ENCODE measurements at places on chromosomes 11 and 22. TPM values are rescaled to one million over a fixed set of nuclear protein-coding genes. Genes with fewer than 3 reads are reported as not detected.

VSIG10L2 gene
- 1.1 TPM for total RNA-seq

GRCh38 chr11:10329935-10330334, 25.1 kb downstream of the ADM start:
- no peak for DNase-seq
- H3K36me3 ChIP-seq = no peaks in the 10 kb centered on the region
- H3K27me3 ChIP-seq = no peaks in the 10 kb centered on the region

DNA sequence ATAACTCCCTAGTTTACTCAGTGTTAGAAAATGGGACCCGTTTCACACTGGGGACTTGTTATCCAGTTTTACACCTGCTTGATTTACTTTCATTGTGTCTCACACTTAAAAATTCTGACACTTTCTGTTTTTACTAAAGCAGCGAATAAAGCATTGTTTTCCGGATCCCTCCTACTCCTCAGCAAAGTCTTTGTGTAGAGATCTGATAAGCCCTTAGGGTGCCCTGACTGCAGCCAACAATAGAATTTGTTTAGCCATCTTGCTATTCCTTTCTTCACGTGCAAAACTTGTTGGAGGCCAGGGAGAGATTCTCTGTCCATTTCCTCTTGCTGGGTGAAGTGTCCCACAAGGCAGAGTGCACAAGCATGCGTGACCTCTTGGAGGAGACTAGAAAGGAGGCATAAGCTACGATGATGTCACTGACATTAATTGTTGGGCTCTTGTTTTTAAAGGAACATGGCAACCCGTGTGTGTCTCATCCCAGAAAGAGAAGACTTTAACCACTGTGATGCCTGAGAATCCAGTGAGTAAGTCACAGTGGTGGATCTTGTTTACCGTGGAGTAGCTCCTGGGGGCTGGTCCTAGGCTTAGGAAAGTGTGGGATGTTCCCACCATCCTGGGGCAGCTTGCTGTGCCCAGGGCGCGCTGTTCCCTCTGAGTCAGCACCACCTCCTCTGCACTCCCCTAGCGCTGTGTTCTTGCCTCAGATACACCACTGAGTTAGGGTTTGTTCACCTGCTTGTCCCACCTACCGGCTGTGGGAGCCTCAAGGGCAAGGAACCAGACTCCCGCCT, 27.7 kb downstream of the MICAL2 start:
- peak overlapping the region; percentile 95 for H3K27ac ChIP-seq
- H3K27me3 ChIP-seq = no peaks in the 10 kb centered on the region

- H3K27ac ChIP-seq = no peak overlapping the region
- H3K27me3 ChIP-seq = no peaks in the 10 kb centered on the region
- H3K36me3 ChIP-seq = no peaks in the 10 kb centered on the region
- H3K4me3 ChIP-seq = no peak overlapping the region
Measured at GRCh38 chr22:46590334-46590733, 29.9 kb upstream of the GRAMD4 start.

GRCh38 chr22:47082505-47082904, 320.1 kb downstream of the TBC1D22A start:
- H3K4me3 ChIP-seq = no peak overlapping the region
- DNase-seq = no peak
- no peaks in the 10 kb centered on the region for H3K4me1 ChIP-seq
- no peak overlapping the region for H3K27ac ChIP-seq
- H3K36me3 ChIP-seq = no peaks in the 10 kb centered on the region

All from uterus (tissue), 4 donors.